RWPE1 (cell line): ENCODE measurements at places on chromosomes 12 and 14.

DNA sequence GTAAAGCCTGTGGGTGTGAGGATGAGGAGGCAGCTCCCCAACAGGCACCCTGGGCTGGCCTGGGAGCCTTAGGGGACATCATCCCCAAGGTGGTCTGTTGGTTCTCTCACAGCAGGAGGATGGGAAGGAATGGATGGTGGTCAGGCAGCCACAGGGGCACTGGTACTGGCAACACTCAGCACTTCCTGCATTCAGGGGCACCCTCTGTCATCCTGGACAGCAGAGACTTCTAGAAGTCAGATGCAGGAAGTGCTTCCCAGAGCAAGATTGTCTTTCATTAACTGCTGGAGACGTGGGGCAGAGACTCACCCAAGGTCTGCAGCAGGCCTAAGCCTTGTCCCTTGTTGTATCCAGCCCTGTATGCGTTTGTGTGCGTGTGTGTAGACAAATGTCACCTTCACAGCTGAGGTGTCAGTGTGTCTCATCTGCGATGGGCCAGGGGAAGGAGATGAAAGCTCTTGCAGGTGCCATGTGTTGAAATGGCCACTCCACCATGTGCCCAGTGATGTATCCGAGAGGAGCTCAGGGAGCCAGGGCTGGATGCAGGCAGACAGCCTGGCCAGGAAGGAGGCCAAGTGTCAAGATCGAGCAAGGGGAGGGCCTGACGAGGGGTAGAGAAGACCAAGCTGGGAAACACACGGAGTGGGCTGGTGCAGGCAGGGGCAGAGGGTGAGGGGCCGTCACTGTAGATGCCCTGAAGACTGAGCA lies 85.1 kb downstream of the PITPNM2 start:
- no peak for DNase-seq

GRCh38 chr14:72958548-72958947 lies 32.3 kb downstream of the DCAF4 start:
- DNase-seq: no peak

DNA sequence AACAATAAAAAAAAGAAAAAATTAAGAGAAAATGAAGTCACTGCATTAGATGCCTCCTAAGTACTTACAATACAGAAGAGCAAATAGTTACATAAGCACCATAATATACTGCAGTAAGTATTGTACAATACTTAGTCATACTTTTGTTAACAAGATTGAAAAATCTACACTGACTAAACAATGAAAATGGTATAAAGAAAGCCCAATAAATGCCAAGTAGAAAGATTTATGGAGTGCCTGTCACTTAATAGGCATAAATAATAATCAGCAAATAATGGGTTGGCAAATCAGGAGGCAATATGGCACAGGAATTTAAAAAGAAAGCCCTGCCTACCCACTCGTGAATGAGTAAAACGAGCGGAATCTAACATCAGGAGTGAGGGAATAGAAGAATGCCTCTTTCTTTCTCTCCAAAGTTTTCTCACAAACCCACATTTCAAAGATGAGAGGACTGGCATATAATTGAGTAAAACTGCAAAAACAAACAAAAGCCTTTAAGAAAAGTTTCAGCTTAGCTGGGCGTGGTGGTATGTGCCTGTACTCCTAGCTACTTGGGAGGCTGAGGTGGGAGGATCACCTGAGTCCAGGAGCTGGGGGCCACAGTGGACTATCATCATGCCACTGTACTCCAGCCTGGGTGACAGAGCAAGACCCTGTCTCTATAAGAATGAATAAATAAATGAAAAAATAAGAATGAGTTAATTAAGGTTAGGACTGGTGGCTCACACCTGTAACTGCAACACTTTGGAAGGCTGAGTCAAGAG lies 36.1 kb downstream of the CRY1 start:
- DNase-seq: peak; percentile 50

GRCh38 chr12:109277899-109278762 lies 31.0 kb downstream of the FOXN4 start:
- DNase-seq: peak; percentile 14

GRCh38 chr12:3069714-3070113 lies 7.5 kb upstream of the TSPAN9 start:
- no peak for DNase-seq

- peak; percentile 1 for DNase-seq
Observed at GRCh38 chr12:41034686-41035085, 153.4 kb upstream of the PDZRN4 start.
